ENCODE measurements at places on chromosomes 5 and 9.
A peak's percentile ranks its signal among the peaks of the same experiment; 100 is the strongest.

GRCh38 chr9:22838266-22838665 is 391.6 kb downstream of the DMRTA1 start:
- DNase-seq: no peak

DNA sequence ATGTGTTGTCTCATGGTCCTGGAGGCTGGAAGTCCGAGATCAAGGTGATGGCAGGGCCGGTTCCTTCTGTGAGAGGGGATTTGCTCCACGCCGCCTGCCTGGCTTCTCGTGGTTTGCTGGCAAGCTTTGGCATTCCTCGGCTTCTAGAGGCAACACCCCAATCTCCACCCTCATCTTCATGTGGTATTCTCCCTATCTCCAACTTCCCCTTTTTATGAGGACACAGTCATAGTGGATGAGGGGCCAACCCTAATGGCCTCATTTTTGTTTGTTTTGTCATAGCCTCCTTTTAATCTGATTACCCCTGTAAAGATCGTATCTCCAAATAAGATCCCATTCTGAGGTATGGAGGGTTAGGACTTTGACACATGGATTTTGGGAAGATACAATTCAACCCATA is 41.7 kb upstream of the CLK4 start:
- DNase-seq: no peak

DNA sequence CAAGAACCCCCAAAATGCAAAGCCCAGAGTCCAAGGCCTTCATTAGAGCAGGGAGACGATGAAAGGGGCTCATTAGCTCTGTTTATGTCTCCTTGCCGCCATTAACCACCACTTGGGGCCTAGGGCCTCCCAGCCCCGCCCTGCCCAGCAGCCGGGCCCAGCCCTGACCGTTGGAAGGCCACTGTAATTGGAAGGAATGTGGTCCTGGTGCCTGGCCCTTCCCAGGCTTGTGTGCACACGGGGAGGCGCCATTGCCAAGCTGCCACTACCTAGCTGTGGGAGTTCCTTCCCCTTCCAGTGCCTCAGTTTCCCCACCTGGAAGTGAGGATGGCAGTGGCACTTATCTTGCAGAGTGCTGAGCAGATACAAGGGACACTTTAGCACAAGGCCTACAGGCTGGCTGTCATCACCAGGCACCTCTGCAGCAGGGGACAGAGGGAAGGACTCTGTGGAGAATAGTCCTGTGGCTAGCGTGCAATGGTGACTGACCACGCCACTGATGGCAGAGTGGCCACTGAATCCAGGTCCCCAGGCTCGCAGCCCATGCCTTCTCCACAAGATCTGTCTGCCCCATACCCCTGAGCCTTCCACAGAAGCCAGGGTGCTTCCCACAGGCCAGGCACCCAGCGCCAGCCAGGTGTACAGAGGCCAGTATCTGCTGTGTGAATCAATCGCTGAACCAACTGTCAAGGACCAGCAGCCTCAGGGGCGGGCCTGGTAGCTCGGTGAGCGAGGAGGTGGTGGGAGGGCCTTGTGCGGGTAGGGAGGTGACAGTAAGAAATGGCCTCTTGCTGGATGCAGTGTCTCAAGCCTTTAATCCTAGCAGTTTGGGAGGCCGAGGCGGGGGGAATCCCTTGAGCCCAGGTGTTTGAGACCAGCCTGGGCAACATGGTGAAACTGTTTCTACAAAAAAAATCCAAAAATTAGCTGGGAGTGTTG is 20.8 kb downstream of the GBGT1 start:
- no peak for DNase-seq

DNA sequence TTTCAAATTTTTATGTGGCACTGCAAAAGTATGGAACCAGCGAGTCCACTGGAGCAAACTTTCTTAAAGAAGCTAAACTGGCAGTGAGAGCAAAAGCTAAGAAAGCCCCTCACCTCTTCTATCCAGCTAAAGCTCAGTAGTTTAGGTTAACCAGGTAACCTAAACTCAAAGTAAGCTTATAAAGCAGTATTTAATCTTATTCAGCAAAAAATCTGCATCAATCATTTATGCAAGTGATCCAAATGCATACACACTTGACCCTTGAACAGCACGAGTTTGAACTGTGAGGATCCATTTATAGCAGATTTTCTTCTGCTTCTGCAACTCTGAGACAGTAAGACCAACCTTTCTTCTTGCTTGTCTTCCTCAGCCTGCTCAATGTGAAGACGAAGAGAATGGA is 363.8 kb upstream of the CDH18 start:
- DNase-seq: no peak

DNA sequence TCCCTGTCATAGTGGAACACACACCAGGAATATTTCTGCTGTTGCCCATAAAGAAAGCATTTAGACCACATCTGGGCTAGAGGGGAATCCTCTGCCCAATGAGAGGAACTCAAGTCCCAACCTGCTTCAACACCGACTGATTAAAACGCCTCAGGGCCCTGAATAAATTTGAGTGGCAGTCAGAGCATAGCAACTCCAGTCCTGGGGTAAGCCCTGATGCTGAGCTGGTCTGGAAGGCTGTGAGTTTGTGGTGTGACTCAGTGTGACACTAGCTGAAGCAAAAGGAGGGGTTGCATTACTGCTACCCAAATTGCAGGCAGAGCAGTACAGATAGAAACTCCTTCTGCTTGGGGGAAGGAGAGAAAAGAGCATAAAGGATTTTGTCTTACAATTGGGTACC is 148.3 kb downstream of the PRDM9 start:
- DNase-seq: no peak

DNA sequence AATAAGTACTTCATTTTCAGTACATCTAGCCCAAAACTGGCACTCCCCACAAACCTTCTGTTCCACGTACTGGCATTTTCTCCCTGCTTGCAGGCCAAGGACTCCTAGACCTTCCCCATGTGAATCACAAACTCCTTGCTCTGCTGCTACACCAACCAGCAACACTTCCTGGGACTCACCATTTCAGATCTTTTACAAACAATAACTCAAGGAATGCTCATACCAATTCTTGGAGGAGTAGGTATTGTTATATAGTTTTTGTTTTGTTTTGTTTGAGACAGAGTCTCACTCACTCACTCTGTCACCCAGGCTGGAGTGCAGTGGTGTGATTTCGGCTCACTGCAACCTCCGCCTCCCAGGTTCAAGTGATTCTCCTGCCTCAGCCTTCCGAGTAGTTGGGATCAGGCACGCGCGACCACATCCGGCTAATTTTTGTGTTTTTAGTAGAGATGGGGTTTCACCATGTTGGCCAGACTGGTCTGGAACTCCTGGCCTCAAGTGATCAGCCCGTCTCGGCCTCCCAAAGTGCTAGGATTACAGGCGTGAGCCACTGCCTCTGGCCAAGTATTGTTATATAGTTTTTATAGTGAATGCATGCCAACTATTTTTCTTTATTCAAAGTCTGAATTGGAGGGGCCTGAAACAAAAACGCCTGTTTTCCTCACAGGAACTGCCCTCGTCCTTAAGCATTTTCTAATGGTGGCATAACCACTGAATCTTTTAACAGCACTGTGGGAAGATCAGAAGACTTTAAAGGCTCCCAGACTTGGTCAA is 210.8 kb downstream of the TSSK1B start:
- no peak for DNase-seq

- DNase-seq: peak; percentile 69
Observed at GRCh38 chr5:111645303-111645838, 111.6 kb downstream of the NREP start.
